ENCODE measurements at places on chromosomes 12 and 14. TPM values are rescaled to one million over a fixed set of nuclear protein-coding genes. Genes with fewer than 3 reads are reported as not detected.

GRCh38 chr12:104764225-104765091, 193.6 kb downstream of the SLC41A2 start:
- H3K36me3 ChIP-seq, result no peaks in the 10 kb centered on the region
- no peak overlapping the region for H3K4me3 ChIP-seq
- H3K27ac ChIP-seq, result no peak overlapping the region
- no peaks in the 10 kb centered on the region for H3K27me3 ChIP-seq
- H3K4me1 ChIP-seq, result no peaks in the 10 kb centered on the region

DNA sequence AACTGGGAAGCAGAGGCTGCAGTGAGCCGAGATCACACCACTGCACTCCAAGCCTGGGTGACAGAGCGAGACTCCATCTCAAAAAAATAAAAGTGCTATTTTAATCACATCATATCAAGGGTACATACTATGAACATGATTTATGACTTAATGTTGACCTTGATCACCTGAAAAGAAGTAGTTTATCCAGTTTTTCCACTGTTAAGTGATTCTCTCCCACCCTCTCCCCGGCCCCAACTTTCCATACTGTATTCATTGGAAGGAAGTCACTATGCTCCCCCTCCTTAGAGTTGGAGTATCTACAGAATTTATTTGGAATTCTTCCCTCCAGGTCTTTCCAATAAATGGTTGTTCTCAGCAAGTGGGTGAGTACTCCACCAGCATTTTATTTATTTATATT, 3.0 kb upstream of the PRMT5 start:
- no peaks in the 10 kb centered on the region for H3K36me3 ChIP-seq
- H3K4me1 ChIP-seq, result peaks cover 3% of the 10 kb centered on the region
- no peak for DNase-seq
- H3K27me3 ChIP-seq, result no peaks in the 10 kb centered on the region
- H3K27ac ChIP-seq, result no peak overlapping the region

- H3K27me3 ChIP-seq, result no peaks in the 10 kb centered on the region
- no peaks in the 10 kb centered on the region for H3K36me3 ChIP-seq
- no peak for DNase-seq
- no peak overlapping the region for H3K27ac ChIP-seq
Observed at GRCh38 chr12:3160081-3160480, 82.9 kb downstream of the TSPAN9 start.

DNA sequence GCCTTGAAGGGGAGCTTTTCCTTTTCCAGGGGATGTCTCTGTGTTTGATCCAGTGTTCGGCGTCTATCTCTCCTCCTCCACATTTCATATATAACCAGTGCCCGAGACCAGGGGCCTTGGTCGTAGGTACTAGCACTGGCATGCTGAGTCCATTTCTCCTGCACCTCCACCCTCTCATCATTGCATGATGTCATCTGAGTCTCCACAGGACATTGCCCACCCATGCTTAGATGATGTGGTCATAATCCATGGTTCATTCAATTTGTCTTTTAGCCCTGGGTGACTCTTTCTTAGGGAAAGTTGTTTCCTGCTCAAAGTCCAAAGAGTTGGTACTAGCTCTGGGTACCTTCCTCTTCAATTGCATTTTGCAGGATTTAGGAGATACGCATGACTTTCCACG, 328.1 kb downstream of the BCL11B start:
- DNase-seq, result no peak
- H3K27me3 ChIP-seq, result no peaks in the 10 kb centered on the region
- no peak overlapping the region for H3K4me3 ChIP-seq

DNA sequence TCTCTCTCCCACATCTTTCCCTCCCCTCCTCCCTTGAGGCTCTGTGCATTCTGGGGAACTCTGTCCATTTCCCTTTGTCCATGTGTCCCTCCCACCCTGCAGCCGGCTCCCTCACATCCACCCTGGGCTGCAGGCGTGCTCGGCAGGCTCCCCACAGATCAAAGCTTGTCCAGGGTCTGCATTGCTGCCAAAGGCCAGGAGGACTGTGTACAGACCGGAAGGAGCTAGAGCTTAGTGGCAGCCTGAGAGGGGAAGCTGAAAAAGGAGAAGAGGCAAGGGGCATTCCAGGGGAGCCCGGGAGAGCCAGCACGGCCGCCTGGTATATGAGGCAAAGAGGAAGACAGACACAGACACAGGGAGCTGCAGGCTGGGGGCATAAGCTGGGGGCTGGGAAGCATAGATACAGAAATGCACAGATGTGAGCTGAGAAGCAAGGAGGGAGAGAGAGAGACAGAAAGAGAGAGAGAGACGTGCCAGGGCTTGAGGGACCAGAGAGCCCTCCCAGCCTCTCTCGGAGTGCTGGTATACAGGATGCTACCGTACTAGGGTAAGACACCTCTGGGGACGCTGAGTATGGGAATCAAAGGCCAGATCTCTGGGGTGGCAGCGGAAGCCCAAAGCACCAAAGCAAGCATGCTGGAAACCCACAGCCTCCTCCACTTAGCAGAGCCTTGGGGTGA, 3.3 kb downstream of the CD4 start:
- peak overlapping the region; percentile 36 for H3K27ac ChIP-seq
- H3K36me3 ChIP-seq, result no peaks in the 10 kb centered on the region
- H3K27me3 ChIP-seq, result no peaks in the 10 kb centered on the region
- H3K4me3 ChIP-seq, result no peak overlapping the region
- no peaks in the 10 kb centered on the region for H3K4me1 ChIP-seq
- no peak for DNase-seq

GRCh38 chr12:17528394-17528793, 561.6 kb downstream of the RERGL start:
- no peaks in the 10 kb centered on the region for H3K4me1 ChIP-seq
- H3K4me3 ChIP-seq, result no peak overlapping the region
- H3K36me3 ChIP-seq, result no peaks in the 10 kb centered on the region
- H3K27me3 ChIP-seq, result no peaks in the 10 kb centered on the region

DNA sequence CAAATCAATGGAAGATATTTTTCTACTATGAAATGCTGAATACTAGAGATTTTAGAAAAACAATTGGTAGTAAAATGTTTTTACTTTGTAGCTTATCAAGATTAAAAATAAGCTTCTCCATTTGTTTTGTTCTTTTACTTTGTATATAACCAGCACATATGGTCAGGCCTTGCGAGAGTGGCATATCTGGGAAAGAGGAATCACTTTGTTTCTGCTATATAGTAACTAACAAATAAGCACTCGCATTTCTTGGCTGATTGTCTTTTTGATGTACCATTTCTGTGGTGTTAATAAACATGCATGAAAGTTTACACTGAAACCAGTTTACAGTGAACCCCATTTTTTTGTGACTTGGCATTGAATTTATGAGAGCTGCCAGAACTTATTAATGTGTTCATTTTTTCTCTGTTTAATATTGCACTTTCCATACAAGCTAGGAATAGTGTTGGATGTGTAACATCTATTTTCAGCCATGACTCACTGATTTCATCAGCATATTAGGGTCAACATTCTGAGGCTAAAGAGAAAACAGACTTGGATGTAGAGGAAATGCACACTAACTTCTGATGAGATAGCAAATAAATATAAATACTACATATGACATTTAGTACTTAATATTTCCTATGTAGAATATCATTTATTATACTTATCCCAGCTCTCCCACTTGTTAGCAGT, 635.5 kb downstream of the KCNH5 start:
- no peak overlapping the region for H3K27ac ChIP-seq
- H3K4me3 ChIP-seq, result no peak overlapping the region
- peaks cover 6% of the 10 kb centered on the region for H3K27me3 ChIP-seq
- no peaks in the 10 kb centered on the region for H3K4me1 ChIP-seq
- no peaks in the 10 kb centered on the region for H3K36me3 ChIP-seq

- H3K27ac ChIP-seq, result no peak overlapping the region
- no peak overlapping the region for H3K4me3 ChIP-seq
- no peaks in the 10 kb centered on the region for H3K4me1 ChIP-seq
Observed at GRCh38 chr14:94542111-94542810, 19.0 kb upstream of the SERPINA4 start.

- peak overlapping the region; percentile 92 for H3K4me3 ChIP-seq
- no peaks in the 10 kb centered on the region for H3K36me3 ChIP-seq
- H3K27ac ChIP-seq, result peak overlapping the region; percentile 94
- no peaks in the 10 kb centered on the region for H3K27me3 ChIP-seq
- H3K4me1 ChIP-seq, result peaks cover 21% of the 10 kb centered on the region
Observed at GRCh38 chr12:64780531-64781279, 21.5 kb upstream of the GNS start.

GRCh38 chr12:56948457-56948777, 9.0 kb downstream of the RDH16 start:
- no peaks in the 10 kb centered on the region for H3K36me3 ChIP-seq
- H3K27me3 ChIP-seq, result no peaks in the 10 kb centered on the region
- no peaks in the 10 kb centered on the region for H3K4me1 ChIP-seq
- no peak for DNase-seq

DNA sequence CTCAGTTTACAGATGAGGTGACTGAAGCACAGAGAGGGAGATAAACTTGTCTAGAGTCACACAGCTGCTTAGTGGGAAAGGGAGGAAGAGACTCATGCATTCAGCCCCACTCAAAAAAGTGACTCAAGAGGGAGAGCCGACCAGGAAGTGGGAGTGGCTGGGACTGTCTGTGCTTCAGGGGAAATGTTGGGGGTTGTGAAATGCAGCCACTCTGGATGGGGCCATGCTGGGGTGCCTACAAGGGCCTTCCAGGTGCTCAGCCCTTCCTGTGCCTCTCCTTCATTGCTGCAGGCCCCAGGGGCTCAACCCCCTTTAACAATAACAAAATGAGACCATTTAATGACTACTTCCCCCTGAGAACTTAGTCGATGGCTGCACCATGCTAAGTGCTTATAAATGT, 41.8 kb downstream of the CACNA1C start:
- no peaks in the 10 kb centered on the region for H3K4me1 ChIP-seq
- no peaks in the 10 kb centered on the region for H3K27me3 ChIP-seq
- H3K27ac ChIP-seq, result no peak overlapping the region
- no peak overlapping the region for H3K4me3 ChIP-seq
- H3K36me3 ChIP-seq, result no peaks in the 10 kb centered on the region
- no peak for DNase-seq

- H3K4me1 ChIP-seq, result no peaks in the 10 kb centered on the region
- no peaks in the 10 kb centered on the region for H3K36me3 ChIP-seq
- H3K27me3 ChIP-seq, result no peaks in the 10 kb centered on the region
Observed at GRCh38 chr14:33792009-33792719, 158.7 kb downstream of the EGLN3 start.

- H3K27me3 ChIP-seq, result no peaks in the 10 kb centered on the region
- peak overlapping the region; percentile 32 for H3K4me3 ChIP-seq
- DNase-seq, result no peak
- H3K36me3 ChIP-seq, result peaks cover 17% of the 10 kb centered on the region
Observed at GRCh38 chr12:92146497-92147224, 1.0 kb upstream of the BTG1 start.

GRCh38 chr14:85917716-85918115, 387.8 kb downstream of the FLRT2 start:
- H3K36me3 ChIP-seq, result no peaks in the 10 kb centered on the region
- H3K4me1 ChIP-seq, result no peaks in the 10 kb centered on the region
- H3K27ac ChIP-seq, result no peak overlapping the region

- DNase-seq, result no peak
- no peaks in the 10 kb centered on the region for H3K36me3 ChIP-seq
- no peaks in the 10 kb centered on the region for H3K27me3 ChIP-seq
- H3K4me3 ChIP-seq, result no peak overlapping the region
- H3K27ac ChIP-seq, result no peak overlapping the region
- no peaks in the 10 kb centered on the region for H3K4me1 ChIP-seq
Observed at GRCh38 chr14:27927519-27927918, 839.1 kb upstream of the FOXG1 start.

- DNase-seq, result no peak
- no peaks in the 10 kb centered on the region for H3K4me1 ChIP-seq
- no peaks in the 10 kb centered on the region for H3K27me3 ChIP-seq
- no peak overlapping the region for H3K27ac ChIP-seq
Observed at GRCh38 chr14:37443461-37443860, 151.6 kb downstream of the FOXA1 start.

DNA sequence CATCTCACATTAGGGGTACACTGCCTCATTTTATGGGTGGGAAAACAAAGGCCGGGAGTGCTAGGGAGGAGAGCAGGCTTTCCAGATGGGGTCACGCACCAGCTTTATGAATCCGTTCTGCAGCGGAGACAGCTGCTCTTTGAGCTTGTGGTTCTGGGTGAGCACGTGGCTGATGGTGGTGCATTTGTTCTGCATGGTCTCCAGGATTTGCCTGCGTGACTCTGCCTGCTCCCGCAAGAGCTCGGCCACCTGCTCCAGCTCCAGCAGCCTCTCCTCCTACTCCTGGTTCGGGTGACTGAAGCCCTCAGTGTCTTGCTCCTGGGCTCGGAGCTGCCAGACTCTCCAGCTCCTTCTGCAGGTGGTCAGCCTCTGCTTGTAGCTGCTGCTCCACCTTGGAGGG, 23.6 kb upstream of the BLTP3B start:
- H3K4me3 ChIP-seq, result no peak overlapping the region
- H3K36me3 ChIP-seq, result no peaks in the 10 kb centered on the region
- H3K4me1 ChIP-seq, result no peaks in the 10 kb centered on the region
- no peaks in the 10 kb centered on the region for H3K27me3 ChIP-seq
- DNase-seq, result no peak

DNA sequence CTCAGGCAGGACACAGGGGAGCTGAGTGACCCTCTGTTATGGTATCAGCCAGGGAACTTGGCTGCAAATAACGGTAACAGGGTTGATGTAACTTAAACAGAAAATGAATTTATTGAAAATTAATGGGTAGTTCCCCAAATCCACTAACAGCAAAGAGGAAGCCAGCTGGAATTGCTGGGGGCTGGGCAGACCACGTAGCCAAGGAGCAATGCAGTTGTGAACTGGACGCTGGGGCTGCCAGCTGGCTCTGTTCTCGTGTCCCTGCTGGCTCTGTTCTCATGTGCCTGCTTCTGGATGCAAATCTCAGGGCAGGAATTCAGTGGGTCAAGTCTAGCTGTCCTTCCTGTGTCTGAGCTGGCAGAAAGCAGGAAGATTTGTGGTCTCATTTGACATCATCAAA, 1383.3 kb upstream of the TMEM132C start:
- peak; percentile 57 for DNase-seq
- no peak overlapping the region for H3K27ac ChIP-seq
- H3K4me3 ChIP-seq, result no peak overlapping the region
- no peaks in the 10 kb centered on the region for H3K4me1 ChIP-seq

- H3K27ac ChIP-seq, result no peak overlapping the region
- no peaks in the 10 kb centered on the region for H3K27me3 ChIP-seq
- DNase-seq, result no peak
Observed at GRCh38 chr12:110807640-110808039, 39.1 kb upstream of the CCDC63 start.

Gene MIP
- not detected for polyA plus RNA-seq

Gene LRTM2
- not detected for polyA plus RNA-seq

Gene TPI1
- polyA plus RNA-seq, result 93.1 TPM

Gene MLH3
- polyA plus RNA-seq, result 14.7 TPM

Gene CMA1
- not detected for polyA plus RNA-seq

Gene NAV3
- 0.77 TPM for polyA plus RNA-seq

Gene SERPINA12
- not detected for polyA plus RNA-seq

Gene TPPP2
- polyA plus RNA-seq, result 0.46 TPM

Gene P2RX2
- polyA plus RNA-seq, result 6.1 TPM

Gene REM2
- polyA plus RNA-seq, result 0.72 TPM

Gene KANSL2
- polyA plus RNA-seq, result 24.4 TPM

Gene BCL2L2
- 31.6 TPM for polyA plus RNA-seq

Gene SLC7A8
- polyA plus RNA-seq, result 36.3 TPM

Gene IL31
- not detected for polyA plus RNA-seq

Gene CLSTN3
- polyA plus RNA-seq, result 21.6 TPM

Gene JAG2
- 25.3 TPM for polyA plus RNA-seq
